AG09309 (cell line): ENCODE measurements at places on chromosomes 3 and 15.

DNA sequence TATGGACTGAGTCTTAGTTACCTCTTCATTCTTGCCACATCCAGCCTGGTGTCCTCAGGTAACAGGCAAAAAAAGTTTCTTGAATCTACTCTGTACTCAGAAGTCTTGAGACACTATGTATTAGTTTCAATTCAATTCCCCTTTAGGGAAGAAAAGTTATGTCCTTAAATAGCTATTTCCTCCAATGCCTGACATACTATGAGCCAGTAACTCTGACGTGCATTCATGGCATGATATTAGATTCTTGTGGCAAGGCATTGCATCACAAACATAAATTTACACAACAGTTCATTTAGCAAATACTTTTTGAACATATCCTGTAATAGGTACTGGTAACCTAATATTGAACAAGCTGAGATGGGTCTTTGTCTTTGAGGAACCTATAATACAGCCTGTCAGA lies 109.3 kb upstream of the FOXB1 start:
- DNase-seq: no peak

- DNase-seq: peak; percentile 73
Measured at GRCh38 chr3:175951047-175951694, 1092.0 kb downstream of the NAALADL2 start.

GRCh38 chr3:108122276-108122675 lies 31.4 kb upstream of the CD47 start:
- DNase-seq: no peak

DNA sequence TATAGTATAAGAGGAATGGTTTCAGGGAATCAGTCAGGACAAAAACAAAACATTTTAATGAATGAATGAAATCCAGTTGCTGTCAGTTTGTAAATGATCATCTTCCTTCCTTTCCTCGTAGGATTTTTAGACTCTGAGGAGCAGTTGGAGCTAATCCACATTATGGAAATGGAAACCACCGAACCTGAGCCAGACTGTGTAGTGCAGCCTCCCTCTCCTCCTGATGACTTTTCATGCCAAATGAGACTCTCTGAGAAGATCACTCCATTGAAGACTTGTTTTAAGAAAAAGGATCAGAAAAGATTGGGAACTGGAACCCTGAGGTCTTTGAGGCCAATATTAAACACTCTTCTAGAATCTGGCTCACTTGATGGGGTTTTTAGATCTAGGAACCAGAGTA lies 3.1 kb downstream of the TIPARP start:
- DNase-seq: no peak

- no peak for DNase-seq
Measured at GRCh38 chr3:179436517-179436916, 14.8 kb downstream of the GNB4 start.

- no peak for DNase-seq
Measured at GRCh38 chr3:187185759-187186158, 11.5 kb upstream of the RTP1 start.

GRCh38 chr3:53890726-53891475 lies 758 bp downstream of the SELENOK start:
- DNase-seq: no peak
